ENCODE measurements at places on chromosomes 4 and X. TPM values are rescaled to one million over a fixed set of nuclear protein-coding genes. Genes with fewer than 3 reads are reported as not detected.

GRCh38 chr4:175823015-175823742 is 11.1 kb upstream of the GPM6A start:
- no peak for DNase-seq

The CT45A5 gene
- not detected for polyA plus RNA-seq

- no peak for DNase-seq
These were observed 3.9 kb upstream of the PLA2G12A start for GRCh38 chr4:109733728-109734127.

DNA sequence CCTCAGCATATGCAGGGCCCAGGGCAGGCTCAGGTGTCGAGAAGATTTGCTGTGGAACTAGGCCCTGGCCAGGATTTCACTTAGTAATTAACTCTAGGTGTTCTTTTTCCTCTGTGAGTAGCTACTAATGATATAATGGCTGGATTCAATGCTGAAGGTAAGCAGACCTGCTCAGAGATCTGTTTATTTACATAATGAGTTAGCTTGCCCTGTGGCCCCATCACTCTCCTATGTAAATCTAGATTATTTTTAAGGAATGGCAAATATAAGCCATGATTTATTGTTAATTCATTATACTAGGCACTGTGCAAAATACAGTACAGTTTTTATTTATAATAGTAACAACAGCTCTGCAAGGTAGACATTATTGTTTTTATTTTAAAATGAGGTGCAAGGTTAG is 117.2 kb downstream of the IRF2 start:
- no peak for DNase-seq

The FRMPD3 gene
- 0.03 TPM for polyA plus RNA-seq

- DNase-seq = no peak
These were observed 142.9 kb upstream of the SLC4A4 start for GRCh38 chr4:71195924-71196323.

DNA sequence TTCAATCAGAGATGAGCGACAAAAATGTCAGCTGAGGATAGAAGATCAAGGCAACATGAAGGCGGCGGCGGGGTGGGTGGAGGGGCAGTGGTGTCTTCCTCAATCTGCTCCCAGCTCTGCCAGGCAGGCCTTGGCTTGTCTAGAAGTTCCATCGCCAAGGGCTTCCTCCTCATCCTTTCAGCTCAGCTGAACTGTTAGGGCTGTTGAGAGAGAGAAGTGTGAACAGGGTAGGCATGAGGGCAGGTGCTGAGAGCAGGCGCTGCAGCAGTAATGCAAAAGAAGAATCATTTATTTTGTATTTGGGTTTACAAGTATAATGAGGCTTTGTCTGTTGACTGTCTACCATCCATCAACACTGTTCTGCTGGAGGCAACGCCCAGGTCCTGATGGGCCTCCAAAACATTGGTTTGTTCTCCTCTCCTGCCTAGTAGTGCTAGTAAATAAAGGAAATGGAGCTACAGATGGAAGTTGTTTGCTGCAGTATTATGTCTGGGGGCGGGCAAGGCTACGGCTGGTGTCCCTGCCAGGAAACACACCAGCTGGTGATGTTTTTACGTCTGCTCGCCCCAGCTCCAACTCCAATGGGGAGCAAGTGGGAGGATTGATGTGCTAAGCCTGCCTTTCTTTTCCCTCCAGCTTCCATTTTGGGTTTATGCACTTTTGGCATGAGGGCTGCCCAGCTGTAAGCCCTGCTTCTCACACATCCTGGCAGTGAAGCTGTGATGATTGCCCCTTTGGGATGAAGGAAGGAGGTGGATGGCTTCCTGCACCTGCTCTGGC is 139.4 kb upstream of the BOD1L1 start:
- no peak for DNase-seq

DNA sequence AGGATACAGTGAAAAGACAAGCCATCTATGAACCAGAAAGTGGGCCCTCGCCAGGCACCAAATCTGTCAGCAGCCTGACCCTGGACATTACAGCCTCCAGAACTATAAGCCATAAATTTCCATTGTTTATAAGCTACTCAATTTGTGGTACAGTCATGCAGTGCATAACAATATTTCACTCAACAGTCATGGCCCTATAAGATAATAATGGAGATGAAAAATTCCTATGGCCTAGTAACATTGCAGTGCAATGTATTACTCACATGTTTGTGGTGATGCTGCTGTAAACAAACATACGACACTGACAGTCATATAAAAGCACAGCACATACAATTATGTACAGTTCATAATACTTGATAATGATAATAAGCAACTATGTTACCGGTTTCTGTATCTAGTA is 17.1 kb upstream of the TLR1 start:
- DNase-seq = no peak

The EDNRA gene
- 1.3 TPM for polyA plus RNA-seq

DNA sequence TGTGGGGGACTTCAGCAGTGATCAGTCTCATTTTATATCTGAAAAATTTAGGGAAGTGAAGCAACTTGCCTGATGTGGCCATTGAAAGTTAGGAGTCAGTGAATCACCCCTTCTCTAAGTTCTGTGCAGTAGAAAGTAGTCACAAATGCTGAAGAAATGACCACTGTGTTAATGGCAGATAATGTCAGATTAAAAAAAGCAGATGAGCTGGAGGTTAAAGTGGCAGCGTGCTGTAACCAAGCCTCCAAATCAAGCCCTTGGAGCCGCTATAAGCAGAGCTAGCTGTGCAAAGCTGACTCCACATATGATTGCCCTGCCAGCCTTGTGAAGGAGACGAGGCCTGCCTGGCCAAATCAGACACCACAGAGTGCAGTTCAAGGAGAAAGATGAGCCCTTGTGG is 39.2 kb upstream of the PDE5A start:
- no peak for DNase-seq

DNA sequence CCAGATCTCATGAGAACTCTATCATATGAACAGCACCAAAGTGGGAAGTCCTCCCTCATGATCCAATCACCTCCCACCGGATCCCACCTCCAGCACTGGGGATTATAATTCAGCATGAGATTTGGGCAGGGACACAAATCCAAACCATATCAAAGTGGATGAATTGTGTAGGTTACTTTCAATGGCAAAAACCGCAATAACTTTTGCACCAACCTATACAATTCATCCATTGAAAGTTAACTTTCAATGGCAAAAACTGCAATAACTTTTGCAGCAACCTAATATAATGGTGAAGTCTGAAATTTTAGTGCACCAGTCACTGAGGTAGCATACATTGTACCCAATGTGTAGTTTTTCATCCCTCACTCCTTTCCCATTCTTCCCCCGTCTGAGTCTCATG is 16.6 kb downstream of the STK32B start:
- DNase-seq = no peak

- no peak for DNase-seq
These were observed 30.9 kb downstream of the SPCS3 start for GRCh38 chr4:176350671-176351070.

- DNase-seq = no peak
These were observed 12.7 kb downstream of the OPHN1 start for GRCh38 chrX:68420559-68420958.

DNA sequence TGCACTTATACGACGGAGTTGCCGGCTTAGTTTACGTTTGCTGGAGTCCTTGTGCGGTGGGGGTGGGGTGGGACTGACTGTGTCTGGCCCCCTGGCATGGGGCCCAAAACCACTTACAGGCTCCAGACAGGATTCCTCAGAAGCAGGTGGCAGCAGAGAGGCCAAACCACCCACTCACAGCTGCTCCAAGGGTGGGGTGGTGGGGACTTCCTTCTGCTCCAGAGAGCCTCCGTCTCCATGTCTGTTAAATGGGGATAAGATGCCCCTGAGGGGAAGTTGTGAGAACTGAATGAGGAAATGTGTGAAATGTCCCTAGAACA is 36.7 kb downstream of the PSAPL1 start:
- DNase-seq = peak; percentile 37

- no peak for DNase-seq
These were observed 54.0 kb downstream of the SH3BGRL start for GRCh38 chrX:81255876-81256275.

GRCh38 chr4:47836641-47837093 is 1.2 kb downstream of the CORIN start:
- DNase-seq = peak; percentile 88

- DNase-seq = no peak
These were observed 235.2 kb upstream of the ANKRD50 start for GRCh38 chr4:124947622-124948265.

GRCh38 chr4:110449947-110450346 is 26.0 kb upstream of the ENPEP start:
- no peak for DNase-seq

GRCh38 chr4:150849016-150849415 is 166.1 kb downstream of the LRBA start:
- DNase-seq = no peak

The OSTC gene
- 77.2 TPM for polyA plus RNA-seq

DNA sequence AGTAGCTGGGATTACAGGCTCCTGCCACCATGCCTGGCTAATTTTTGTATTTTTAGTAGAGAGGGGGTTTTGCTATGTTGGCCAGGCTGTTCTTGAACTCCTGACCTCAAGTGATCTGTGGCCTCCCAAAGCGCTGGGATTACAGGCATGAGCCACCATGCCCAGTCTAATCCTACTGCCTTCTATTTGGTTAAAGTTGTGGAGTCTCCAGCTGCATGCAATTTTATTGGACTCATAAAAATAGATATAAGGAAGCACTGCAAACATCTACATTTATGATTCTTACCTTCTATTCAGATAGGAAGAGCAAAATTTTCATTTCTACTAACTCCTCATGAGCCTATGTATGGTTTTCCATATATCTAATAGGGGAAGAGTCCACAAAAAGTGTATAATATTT is 13.7 kb downstream of the RIPPLY1 start:
- DNase-seq = no peak

The NDNF gene
- 0.15 TPM for polyA plus RNA-seq

DNA sequence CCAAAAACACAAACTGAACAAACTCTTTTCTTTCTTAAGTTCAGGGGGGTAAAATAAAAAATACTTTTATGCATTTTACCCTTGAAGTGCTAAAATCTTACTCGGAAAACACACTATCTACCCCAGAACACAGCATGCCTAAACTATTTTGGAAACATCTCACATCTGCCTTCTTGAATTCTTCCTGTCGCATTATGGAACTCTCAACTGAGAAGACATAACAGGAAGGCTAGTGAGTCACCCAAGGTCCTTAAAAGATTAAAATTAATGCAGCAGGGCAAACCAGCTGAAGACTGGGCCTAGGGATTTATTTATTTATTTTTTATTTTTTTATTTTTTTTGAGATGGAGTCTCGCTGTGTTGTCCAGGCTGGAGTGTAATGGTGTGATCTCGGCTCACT is 208.2 kb downstream of the APBB2 start:
- DNase-seq = no peak

GRCh38 chrX:12956704-12957534 is 18.0 kb upstream of the TMSB4X start:
- DNase-seq = no peak

The RTL3 gene
- 0.03 TPM for polyA plus RNA-seq

GRCh38 chrX:8194216-8194615 is 23.1 kb upstream of the VCX2 start:
- DNase-seq = no peak

The TMEM271 gene
- polyA plus RNA-seq = not detected

- peak; percentile 80 for DNase-seq
These were observed 71.3 kb upstream of the ACSL1 start for GRCh38 chr4:184896868-184897715.

DNA sequence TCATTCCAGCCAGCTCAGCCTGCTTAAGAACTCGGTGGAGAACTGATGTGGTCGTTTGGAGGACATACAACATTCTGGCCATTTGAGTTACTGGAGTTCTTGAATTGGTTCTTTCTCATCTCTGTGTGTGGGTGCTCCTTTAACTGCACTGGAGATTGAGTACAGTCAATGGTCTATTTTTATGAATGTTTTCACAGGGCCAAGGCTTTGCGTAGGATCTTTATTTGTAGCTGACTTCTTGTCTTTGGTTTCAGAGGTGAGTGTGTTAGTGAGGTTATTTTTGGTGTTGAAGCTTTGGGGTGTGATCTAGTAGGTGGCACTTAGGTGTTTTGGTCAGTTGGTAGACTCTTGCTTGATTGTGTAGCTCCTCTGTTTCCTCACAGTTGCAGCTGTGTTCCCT is 288.4 kb downstream of the LHFPL1 start:
- DNase-seq = no peak

GRCh38 chr4:48090621-48091020 is 43.4 kb downstream of the TXK start:
- no peak for DNase-seq

- DNase-seq = no peak
These were observed 120.4 kb upstream of the STX18 start for GRCh38 chr4:4662230-4662629.

- peak; percentile 97 for DNase-seq
These were observed 393 bp downstream of the GTPBP6 start for GRCh38 chrX:318068-318738.

The TCEAL6 gene
- not detected for polyA plus RNA-seq

DNA sequence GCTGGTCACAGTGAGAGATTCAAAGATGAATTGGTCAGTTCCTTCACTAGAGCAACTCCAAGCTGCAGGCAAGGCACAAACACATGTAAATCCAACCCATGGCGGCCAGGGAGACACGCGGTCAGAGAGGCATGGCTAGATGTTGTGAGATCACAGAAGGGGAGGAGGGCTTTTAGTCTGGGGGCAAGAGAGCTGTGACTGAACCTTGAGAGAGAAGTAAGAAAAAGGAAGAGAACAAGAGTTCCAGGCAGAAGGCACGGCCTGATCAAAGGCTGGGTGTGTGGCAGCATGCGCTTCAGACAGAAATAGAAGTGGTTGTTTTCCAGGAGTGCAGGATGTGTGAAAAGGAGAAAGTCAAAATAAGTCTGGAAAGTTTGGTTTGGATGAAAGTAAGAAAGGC is 15.9 kb downstream of the CCDC149 start:
- no peak for DNase-seq

- no peak for DNase-seq
These were observed 8.2 kb downstream of the STX18 start for GRCh38 chr4:4533461-4534169.

- no peak for DNase-seq
These were observed 27.2 kb upstream of the SMARCA5 start for GRCh38 chr4:143486314-143486713.

DNA sequence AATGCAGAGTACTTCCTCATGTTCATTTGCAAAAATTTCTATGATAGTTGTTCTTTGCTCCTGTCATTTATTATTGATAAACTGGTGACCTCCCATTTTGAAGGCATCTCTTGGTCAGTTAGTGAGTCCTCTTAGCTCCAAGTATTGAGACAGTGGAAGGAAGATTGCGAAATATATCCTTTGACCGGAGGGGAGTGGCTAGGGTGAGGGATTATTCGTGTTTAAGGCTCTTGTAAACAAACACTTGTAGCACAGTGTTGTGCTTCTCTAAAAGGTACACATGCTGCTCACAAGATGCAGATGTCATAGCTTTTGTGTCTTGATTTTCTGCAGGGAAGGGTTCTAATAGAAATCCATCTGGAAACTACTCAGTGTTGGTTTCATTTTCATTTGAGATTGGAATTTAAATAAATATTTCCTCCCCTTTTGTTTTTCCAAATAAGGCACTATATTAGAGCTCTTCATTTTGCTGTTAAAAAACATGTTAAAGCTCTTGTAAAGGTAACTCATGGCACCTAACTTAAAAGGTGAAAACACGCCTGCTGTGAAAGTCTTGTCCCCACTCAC is 21.8 kb downstream of the TXLNG start:
- DNase-seq = no peak

- DNase-seq = no peak
These were observed 1.7 kb downstream of the FBXL5 start for GRCh38 chr4:15653420-15653819.

GRCh38 chr4:180999217-180999616 is 1244.0 kb upstream of the TENM3 start:
- DNase-seq = no peak

The PTPN13 gene
- 0.90 TPM for polyA plus RNA-seq
